T-helper 2 cell (primary cell): ENCODE measurements at places on chromosomes 16 and 17.

GRCh38 chr17:27807567-27808470, 7.5 kb upstream of the NOS2 start:
- peak; percentile 46 for DNase-seq

GRCh38 chr16:29678691-29679267, at the start of gene QPRT:
Gene QPRT (plus strand): TSS chr16:29679180. CDS start chr16:29679198, 18 bp downstream.
- DNase-seq: no peak

DNA sequence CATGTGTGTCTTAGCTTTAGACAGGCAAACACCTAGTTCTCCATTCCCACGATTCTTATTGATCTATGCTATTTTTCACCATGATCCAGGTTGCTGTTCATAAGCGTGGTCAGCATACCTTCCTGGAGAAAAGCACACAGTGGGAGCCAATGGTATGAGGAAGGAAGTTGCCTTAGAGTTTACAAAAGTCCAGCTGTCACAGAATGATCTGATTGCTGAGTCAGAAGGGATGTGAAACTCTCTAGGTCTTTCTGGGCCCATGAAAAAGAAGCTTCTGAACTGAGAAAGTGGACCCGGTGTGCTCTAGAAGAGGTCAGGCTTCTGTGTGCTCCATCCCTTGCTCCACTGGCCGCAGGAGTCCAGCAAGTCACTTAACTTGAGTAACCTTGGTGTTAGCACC, 71.0 kb upstream of the CCL1 start:
- no peak for DNase-seq

DNA sequence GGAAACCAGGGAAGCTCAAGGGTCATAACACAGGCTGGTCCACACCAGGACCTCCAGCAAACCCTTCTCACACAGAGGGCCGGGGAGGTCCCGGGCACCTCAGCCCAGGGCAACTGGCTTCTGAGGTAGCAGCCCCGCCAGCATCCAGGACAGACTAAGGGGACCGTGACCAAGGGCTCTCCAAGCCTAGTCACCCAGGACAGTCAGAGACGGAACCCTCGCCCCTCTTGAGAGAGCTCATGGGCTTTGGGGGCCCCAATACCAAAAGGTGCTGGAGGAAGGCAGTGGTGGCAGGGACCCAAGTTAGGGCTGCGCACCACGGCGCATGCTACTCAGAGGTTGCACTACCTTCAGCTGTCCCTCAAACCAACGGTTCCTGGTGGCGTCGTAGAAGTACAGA, 54.9 kb downstream of the KLHDC4 start:
- DNase-seq: no peak

DNA sequence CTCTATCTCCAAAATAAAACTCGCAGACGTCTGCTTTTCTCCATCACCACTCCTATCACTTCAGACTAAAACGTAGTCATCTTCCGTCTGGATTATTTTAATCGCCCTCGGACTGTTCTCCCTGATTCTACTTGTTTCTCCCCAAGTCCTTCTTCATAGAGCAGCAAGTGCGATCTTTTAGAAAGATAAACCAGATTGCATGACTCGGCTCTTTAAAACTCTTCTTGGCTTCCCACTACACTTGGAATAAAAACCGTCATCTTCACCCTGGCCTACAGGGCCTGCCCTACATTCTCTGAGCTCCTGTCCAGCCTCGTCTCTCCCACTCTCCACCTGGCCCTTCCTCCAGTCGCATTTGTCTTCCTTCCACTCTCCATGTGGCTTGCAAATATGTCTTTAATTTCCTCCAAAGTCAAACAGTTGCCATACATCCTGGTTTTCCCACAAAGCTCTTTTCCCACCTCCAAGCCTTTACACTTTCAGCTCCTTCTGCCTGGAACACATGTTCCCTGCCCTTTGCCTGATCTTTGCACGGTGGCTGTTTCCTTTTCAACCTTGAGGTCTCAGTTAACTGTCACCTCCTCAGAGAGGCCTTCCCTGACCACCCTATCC, 70.5 kb upstream of the DHX40 start:
- no peak for DNase-seq

GRCh38 chr17:82647593-82648164, 565 bp downstream of the WDR45B start:
- peak; percentile 45 for DNase-seq
